Large intestine (tissue), 12 donors: ENCODE measurements at places on chromosomes 12 and 14. TPM values are rescaled to one million over a fixed set of nuclear protein-coding genes. Genes with fewer than 3 reads are reported as not detected.

DNA sequence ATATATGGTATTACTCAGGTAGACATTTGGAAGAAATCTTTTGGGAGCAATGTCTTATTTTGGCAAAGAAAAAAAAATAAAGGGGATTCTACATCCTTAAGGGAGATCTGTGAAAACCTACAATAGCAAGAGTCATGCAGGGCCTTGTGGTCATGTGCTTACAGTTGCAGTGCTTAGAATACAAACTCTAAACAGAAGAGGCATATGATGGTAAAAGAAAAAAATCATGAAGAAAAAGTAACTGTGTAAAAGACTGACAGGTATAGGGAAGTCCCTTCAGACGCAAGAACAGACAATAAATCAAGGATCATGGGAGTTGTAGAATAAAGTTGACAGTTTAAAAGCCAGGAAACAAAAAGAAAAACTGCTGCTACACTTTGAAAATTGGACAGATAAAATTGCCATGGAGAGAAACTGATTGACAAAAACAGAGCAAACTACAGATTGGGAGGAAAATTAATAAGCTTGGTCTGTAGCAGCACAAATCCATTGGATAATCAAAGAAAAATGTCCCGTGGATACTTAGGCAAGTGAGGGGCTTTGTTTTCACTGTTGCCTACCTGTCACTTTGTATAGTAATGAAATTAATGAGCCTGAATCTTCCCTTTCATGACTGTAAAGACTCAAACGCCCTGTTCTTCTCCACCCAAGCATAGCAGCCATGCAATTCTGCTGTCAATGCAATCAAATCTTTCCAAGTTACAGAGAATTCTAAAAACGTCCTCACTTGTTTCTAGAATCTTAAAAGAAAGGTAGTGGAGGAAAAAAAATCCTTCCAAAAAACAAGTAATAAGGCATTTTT lies 402.0 kb downstream of the SYT1 start:
- H3K27me3 ChIP-seq = no peaks in the 10 kb centered on the region
- DNase-seq = no peak
- H3K36me3 ChIP-seq = no peaks in the 10 kb centered on the region
- no peaks in the 10 kb centered on the region for H3K4me1 ChIP-seq
- H3K4me3 ChIP-seq = no peak overlapping the region

- peaks cover 4% of the 10 kb centered on the region for H3K27me3 ChIP-seq
- H3K4me3 ChIP-seq = peak overlapping the region; percentile 73
- peak overlapping the region; percentile 52 for H3K27ac ChIP-seq
- H3K36me3 ChIP-seq = no peaks in the 10 kb centered on the region
- H3K4me1 ChIP-seq = peaks cover 7% of the 10 kb centered on the region
These were observed 23.1 kb upstream of the LRTM2 start for GRCh38 chr12:1797011-1797901.

DNA sequence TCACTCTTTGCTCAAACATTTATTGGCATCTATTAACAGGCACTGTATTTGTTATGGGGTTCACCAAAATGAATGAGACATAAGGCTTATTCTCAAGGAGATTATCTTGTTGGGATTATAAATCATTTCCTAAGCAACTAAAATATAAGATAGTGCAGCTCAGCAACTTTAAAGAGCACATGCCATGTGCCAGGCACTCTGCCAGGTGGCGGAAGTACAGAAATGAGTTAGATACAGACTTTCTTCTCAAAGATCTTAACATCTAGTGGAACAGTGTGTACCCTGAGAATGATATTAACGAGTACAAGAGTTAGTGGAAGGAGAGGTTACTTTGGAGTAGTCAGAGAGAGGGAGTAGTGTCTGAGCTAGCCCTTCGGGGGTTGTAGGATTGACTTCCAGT lies 28.4 kb upstream of the TOMM20L start:
- no peaks in the 10 kb centered on the region for H3K4me1 ChIP-seq
- H3K36me3 ChIP-seq = peaks cover 65% of the 10 kb centered on the region
- H3K4me3 ChIP-seq = no peak overlapping the region
- DNase-seq = no peak

GRCh38 chr12:78009031-78009430 lies 178.3 kb downstream of the NAV3 start:
- no peak for DNase-seq
- no peaks in the 10 kb centered on the region for H3K27me3 ChIP-seq
- no peak overlapping the region for H3K27ac ChIP-seq
- H3K4me3 ChIP-seq = no peak overlapping the region
- H3K36me3 ChIP-seq = no peaks in the 10 kb centered on the region

- peak; percentile 23 for DNase-seq
- no peaks in the 10 kb centered on the region for H3K4me1 ChIP-seq
- no peak overlapping the region for H3K27ac ChIP-seq
- H3K4me3 ChIP-seq = no peak overlapping the region
- no peaks in the 10 kb centered on the region for H3K36me3 ChIP-seq
- no peaks in the 10 kb centered on the region for H3K27me3 ChIP-seq
These were observed 553.7 kb downstream of the FOXG1 start for GRCh38 chr14:29320286-29320685.

Gene CAPZA3
- polyA plus RNA-seq = 0.04 TPM

GRCh38 chr12:6231359-6232268 lies 31.4 kb downstream of the CD9 start:
- peak overlapping the region; percentile 88 for H3K27ac ChIP-seq
- no peaks in the 10 kb centered on the region for H3K27me3 ChIP-seq
- H3K4me1 ChIP-seq = peaks cover 96% of the 10 kb centered on the region
- no peak overlapping the region for H3K4me3 ChIP-seq
- H3K36me3 ChIP-seq = peaks cover 25% of the 10 kb centered on the region
- DNase-seq = no peak

GRCh38 chr14:65421201-65421981 lies 8.9 kb downstream of the FUT8 start:
- H3K27ac ChIP-seq = no peak overlapping the region
- peaks cover 2% of the 10 kb centered on the region for H3K36me3 ChIP-seq
- H3K4me1 ChIP-seq = no peaks in the 10 kb centered on the region

GRCh38 chr14:59438195-59438647 lies 27.0 kb downstream of the GPR135 start:
- no peaks in the 10 kb centered on the region for H3K27me3 ChIP-seq
- no peak overlapping the region for H3K4me3 ChIP-seq
- no peaks in the 10 kb centered on the region for H3K36me3 ChIP-seq
- no peak for DNase-seq

Gene RASAL1
- 0.69 TPM for polyA plus RNA-seq

Gene TAS2R14
- 3.5 TPM for polyA plus RNA-seq

Gene CLEC9A
- 2.5 TPM for polyA plus RNA-seq

DNA sequence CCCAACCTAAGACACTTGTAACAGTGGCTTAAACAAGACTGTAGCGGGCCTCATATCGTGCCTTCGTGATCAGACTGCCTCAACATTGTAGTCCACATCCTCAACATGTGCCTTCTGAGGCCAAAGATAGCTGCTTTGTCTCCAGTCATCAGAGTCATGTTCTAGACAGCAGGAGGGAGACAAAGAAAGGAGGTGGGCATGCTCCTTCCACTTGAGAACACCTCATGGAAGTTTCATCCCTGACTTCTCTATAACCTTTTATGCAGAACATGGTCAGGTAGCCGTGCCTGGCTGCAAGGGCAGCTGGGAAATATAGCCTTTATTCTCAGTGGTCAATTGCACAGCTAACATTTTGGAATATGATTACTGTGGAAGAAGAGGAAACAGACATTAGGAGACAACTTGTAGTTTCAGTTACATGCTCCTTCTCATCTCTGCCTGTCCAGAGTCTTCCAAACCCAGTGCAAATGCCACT lies 25.3 kb upstream of the DHRS2 start:
- H3K36me3 ChIP-seq = no peaks in the 10 kb centered on the region
- DNase-seq = no peak
- peak overlapping the region; percentile 35 for H3K27ac ChIP-seq
- no peaks in the 10 kb centered on the region for H3K27me3 ChIP-seq
- no peak overlapping the region for H3K4me3 ChIP-seq
- peaks cover 55% of the 10 kb centered on the region for H3K4me1 ChIP-seq

Gene FGF23
- polyA plus RNA-seq = 6.5 TPM

Gene PTPRO
- 1.6 TPM for polyA plus RNA-seq

Gene BCL2L14
- 40.4 TPM for polyA plus RNA-seq

Gene RDH12
- 0.88 TPM for polyA plus RNA-seq

- peaks cover 2% of the 10 kb centered on the region for H3K36me3 ChIP-seq
- DNase-seq = no peak
- H3K27ac ChIP-seq = no peak overlapping the region
- H3K27me3 ChIP-seq = no peaks in the 10 kb centered on the region
These were observed 32.3 kb downstream of the MEG3 start for GRCh38 chr14:100857923-100858837.

Gene CNTN1
- polyA plus RNA-seq = 7.4 TPM

Gene B4GALNT1
- 2.4 TPM for polyA plus RNA-seq

GRCh38 chr14:65776193-65776852 lies 363.8 kb downstream of the FUT8 start:
- no peak overlapping the region for H3K4me3 ChIP-seq
- H3K27me3 ChIP-seq = no peaks in the 10 kb centered on the region
- no peak overlapping the region for H3K27ac ChIP-seq
- H3K4me1 ChIP-seq = peaks cover 33% of the 10 kb centered on the region

Gene PTHLH
- 0.60 TPM for polyA plus RNA-seq

DNA sequence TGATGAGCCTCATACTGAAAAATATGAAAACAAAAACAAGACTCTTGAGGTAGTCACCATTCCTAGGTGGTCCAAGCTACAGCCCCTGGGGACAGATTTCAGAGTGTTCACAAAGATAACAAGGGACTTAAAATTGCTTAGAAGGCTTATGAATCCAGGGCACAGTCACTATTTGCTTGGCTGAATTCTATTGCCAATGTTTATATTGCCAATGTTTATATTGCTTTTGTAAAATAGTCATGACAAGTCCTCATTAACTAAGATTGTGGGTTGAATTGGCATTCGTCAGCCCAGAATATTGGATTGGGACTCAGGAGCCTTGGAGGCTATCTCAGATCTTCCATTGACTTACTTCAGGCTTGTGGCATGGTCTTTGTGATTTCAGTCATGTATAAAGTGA lies 6.4 kb downstream of the TMEM117 start:
- peaks cover 3% of the 10 kb centered on the region for H3K36me3 ChIP-seq
- H3K4me1 ChIP-seq = peaks cover 1% of the 10 kb centered on the region

DNA sequence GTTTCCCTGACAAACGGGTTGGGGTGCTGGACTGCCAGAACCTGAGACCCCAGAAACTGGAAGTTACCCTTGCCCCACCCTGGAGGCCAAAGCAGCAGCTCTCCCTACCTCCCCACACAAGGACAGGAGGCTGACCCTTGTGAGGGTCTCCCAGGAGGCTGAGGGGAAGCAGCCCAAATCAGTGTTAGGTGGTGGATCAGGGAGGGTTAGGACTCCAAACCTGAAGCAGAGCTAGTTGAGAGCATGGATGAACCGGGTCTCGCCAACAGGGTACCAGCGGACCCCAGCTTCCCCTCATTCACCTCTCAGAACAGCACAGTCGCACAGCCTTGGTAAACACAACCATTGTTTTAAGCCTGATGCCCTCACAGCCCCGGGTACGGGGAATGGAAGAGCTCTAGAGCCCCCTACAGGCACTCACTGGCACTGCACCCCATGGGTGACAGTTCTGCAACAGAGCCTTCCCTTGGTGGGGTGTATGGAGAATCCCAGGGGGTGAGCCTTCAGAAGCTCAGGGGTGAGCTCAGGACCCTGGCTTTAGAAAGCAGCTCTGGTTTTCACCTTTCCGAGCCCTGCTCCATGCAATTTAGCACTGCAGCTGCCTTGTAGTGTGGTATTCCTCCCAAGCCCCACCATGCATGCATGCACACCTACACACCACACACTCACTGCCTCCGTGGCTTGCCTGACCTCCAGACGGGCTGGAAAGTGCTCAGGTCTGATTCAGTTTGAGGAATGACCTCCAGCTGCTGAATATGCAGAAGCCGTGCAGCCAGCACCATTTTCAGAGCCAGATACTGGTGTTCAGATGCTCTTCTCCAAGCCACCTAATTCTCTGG lies 11.2 kb downstream of the ESRRB start:
- peaks cover 37% of the 10 kb centered on the region for H3K27me3 ChIP-seq
- H3K36me3 ChIP-seq = no peaks in the 10 kb centered on the region
- H3K27ac ChIP-seq = no peak overlapping the region
- H3K4me3 ChIP-seq = no peak overlapping the region
- peak; percentile 36 for DNase-seq
- no peaks in the 10 kb centered on the region for H3K4me1 ChIP-seq

- H3K4me1 ChIP-seq = no peaks in the 10 kb centered on the region
- DNase-seq = no peak
- H3K4me3 ChIP-seq = no peak overlapping the region
- H3K27me3 ChIP-seq = no peaks in the 10 kb centered on the region
- H3K27ac ChIP-seq = no peak overlapping the region
These were observed 69.2 kb upstream of the ARID2 start for GRCh38 chr12:45660330-45660729.

Gene CCDC197
- polyA plus RNA-seq = not detected

GRCh38 chr12:13000616-13000924 lies 505 bp upstream of the HEBP1 start:
- DNase-seq = peak; percentile 17
- peak overlapping the region; percentile 91 for H3K27ac ChIP-seq
- H3K4me1 ChIP-seq = peaks cover 17% of the 10 kb centered on the region
- H3K36me3 ChIP-seq = no peaks in the 10 kb centered on the region
- H3K27me3 ChIP-seq = no peaks in the 10 kb centered on the region

DNA sequence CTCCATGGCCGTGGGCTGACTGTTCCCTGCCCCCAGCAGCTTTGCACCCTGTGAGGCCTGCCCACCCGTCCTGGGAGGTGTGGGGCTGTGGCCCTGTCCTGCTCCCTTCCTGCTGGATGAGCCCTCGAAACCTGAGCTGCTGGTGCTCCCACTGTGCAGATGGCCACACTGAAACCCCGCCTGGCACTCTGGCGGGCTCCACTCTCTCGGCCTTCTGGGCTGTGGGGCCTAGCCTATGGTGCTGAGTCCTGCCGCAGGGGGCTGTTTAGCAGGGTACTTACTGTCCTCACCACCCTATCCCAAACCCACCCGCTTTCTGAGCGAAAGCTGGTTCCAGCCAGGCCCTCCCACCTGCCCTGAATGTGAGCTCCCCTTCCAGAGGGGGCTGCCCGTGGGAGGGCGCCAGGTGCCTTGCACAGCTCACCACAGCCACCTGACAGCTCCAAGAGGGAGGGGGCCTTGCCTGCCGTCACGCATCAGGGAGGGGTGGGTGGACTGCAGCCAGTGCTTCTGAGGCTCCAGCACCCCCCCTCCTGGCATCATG lies 7.3 kb downstream of the SLC25A47 start:
- DNase-seq = no peak
- H3K27me3 ChIP-seq = no peaks in the 10 kb centered on the region
- no peak overlapping the region for H3K4me3 ChIP-seq
- H3K27ac ChIP-seq = no peak overlapping the region

Gene RPS6KA5
- polyA plus RNA-seq = 8.6 TPM

Gene FAM161B
- 4.9 TPM for polyA plus RNA-seq

Gene TSPAN11
- polyA plus RNA-seq = 8.4 TPM

- H3K4me3 ChIP-seq = no peak overlapping the region
- H3K27ac ChIP-seq = no peak overlapping the region
- no peak for DNase-seq
- no peaks in the 10 kb centered on the region for H3K4me1 ChIP-seq
- no peaks in the 10 kb centered on the region for H3K36me3 ChIP-seq
These were observed 17.1 kb downstream of the SYT1 start for GRCh38 chr12:78881685-78882084.

DNA sequence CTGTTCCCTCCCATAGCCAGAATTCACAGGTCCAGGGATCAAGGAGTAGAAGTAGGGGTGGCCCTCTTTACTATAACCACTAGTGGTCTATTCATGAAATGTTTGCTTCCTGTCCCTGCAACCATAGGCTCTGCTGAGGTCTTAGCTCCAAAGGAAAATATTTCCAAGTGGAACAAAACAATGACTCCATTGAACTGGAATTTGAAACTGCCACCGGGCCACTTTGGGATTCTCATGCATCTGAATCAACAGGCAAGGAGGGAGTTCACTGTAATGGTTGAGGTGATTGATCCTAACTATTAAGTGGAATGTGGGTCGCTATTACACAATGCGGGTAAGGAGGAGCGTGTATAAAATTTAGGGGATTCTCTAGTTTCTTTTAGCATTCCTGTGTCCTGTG lies 197.0 kb downstream of the ETNK1 start:
- DNase-seq = no peak
- no peak overlapping the region for H3K27ac ChIP-seq
- H3K4me1 ChIP-seq = peaks cover under 1% of the 10 kb centered on the region
- H3K36me3 ChIP-seq = no peaks in the 10 kb centered on the region
- H3K4me3 ChIP-seq = no peak overlapping the region
